Spinal cord (tissue), 10 donors: ENCODE measurements at places on chromosomes 4 and X.

- no peak for DNase-seq
These were observed 234.3 kb downstream of the HS3ST1 start for GRCh38 chr4:11194431-11194830.

DNA sequence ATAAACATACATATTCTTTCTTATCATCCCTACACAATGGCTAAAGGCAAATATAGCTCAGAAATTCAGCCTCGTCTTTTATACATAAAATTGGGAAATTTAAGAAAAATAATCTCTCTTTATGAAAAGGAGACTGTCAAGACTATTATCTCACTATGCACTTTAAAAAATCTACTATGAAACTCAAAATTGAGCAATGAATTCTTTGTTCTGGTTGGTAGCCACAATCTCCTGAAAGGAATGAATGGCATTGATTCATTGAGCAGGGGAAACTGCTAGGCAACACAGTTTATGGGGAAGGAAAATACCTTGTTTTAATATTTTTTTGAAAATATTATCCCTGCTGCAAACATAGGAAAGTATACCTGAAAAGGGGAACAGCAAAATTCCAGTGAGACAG is 397.1 kb downstream of the RAB28 start:
- no peak for DNase-seq

- DNase-seq, result no peak
These were observed 537.5 kb downstream of the KCNIP4 start for GRCh38 chr4:21411086-21411485.

DNA sequence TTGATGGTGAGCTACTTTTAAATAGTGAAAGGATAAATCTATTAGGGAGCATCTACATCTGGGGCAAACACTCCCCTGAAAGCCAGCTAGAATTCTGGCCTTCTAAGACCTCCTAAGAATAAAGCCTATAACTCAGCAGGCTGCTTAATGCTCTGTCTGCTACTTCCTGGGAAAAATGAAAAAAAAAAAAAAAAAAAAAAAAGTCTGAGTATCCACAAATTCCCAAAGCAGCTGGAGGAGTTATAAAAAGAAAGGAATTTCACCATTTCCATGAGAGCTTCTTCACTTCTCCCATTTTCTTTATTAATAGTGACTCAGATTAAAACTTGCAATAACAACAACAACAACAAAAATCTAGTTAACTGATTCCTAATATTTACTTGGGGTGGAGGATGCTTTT is 511.2 kb downstream of the INPP4B start:
- no peak for DNase-seq

DNA sequence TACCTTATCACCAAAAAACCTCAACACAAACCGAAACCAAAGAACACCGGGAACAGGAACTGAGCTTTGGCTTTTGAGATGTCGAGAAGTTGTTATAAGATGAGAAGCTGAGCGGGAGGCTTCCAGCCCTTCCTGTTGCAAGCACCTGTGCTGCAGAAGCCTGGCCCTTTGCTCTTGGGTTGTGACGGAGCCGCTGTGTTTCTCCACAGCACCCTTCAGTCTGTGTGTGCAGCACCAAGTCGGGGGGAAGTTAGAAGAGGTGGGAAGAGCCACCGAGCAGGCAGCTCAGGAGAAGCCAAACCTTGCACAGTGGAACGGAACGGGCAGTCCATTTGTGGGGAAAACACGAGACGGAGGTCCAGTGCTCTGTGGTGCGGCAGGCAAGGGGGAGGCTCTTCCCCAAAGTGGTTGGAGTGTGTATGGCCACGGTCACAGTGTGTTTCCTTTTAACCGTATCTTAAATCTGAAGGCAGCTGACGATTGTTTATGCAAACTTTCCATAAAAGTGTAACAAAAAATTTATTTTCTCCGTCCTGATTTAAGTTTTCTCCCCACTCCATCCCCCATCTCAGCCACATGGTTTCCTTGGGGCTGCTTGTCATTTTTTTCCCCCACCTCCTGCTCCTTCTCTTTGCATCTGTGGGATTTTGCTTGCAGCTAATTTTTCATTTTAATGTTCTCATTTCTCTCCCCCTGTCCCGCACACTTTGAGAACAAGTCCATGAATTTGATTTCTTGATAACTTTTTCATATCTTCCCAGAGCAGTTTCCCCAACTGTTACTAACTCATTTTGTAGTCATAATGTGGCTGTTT is 123.7 kb downstream of the STOX2 start:
- no peak for DNase-seq
